ENCODE measurements at places on chromosomes 1 and 21. TPM values are rescaled to one million over a fixed set of nuclear protein-coding genes. Genes with fewer than 3 reads are reported as not detected.

DNA sequence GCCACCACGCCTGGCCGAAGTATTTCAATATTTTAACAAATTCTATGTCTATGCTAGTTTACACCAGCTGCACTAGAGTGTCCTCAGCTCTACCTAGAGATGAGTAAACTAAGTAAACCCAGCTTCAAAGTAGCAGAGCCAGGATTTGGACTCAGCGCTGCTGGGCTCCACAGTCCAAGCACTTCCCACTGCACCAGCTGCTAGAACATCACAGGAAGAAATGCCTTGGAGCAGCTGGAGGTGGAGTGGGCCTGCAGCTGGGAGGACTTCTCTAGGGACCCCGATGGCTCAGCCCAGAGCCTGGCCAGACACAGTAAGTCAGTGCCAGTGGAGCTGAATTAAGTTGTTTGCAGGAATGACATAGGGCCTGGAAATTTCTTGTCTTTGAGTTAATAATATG lies 10.2 kb upstream of the SMIM12 start:
- no peak for DNase-seq

DNA sequence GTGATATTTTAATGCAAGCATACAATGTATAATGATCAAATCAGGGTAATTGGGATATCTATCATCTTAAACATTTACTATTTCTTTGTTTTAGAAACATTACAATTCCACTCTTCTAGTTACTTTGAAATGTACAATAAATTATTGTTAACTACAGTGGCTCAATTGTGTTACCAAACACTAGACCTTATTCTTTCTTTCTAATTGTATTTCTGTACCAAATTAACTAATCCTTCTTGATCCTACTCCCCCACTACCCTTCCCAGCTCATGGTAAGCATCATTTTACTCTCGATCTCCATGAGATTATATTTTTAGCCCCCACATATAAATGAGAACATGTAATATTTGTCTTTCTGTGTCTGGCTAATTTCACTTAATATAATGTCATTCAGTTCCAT lies 95.0 kb upstream of the MROH9 start:
- no peak for DNase-seq

DNA sequence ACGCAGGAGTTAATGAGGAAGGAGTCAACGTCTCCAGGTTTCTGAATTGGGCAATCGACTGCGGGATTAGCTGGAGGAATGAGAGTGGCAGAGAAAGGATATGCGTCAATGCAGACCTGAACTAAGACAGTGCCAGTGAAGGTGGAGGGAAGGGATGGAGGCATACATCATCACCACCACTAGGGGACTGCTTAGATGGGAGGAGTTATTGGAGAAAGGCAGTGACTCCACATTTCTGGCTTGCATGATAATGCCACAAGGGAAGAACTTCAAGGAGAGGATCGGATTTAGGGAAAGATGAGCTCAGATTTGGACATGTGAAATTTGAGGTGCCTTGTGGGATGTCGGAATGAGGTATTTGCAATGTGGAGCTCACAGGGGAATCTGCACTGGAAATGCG lies 17.5 kb downstream of the VASH2 start:
- DNase-seq: no peak

DNA sequence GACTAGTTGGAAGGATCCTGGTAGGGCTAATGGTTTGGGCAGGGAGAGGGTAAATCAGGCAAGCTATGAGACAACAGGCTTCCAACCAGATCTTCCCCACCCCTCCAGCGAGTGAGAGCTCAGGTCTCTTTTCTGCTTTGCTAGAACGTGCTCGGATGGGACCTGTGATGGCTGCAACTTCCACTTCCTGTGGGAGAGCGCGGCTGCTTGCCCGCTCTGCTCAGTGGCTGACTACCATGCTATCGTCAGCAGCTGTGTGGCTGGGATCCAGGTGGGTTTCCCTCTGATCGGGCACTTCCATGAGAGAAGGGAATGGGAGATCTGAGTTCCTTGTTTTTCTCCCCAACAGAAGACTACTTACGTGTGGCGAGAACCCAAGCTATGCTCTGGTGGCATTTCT lies 14.0 kb upstream of the SARS1 start:
- no peak for DNase-seq

- DNase-seq: no peak
Measured at GRCh38 chr1:167263819-167264464, 43.3 kb downstream of the POU2F1 start.

- no peak for DNase-seq
Measured at GRCh38 chr1:200290010-200290685, 119.7 kb downstream of the ZNF281 start.

- no peak for DNase-seq
Measured at GRCh38 chr1:109484519-109484975, 842 bp downstream of the ATXN7L2 start.

DNA sequence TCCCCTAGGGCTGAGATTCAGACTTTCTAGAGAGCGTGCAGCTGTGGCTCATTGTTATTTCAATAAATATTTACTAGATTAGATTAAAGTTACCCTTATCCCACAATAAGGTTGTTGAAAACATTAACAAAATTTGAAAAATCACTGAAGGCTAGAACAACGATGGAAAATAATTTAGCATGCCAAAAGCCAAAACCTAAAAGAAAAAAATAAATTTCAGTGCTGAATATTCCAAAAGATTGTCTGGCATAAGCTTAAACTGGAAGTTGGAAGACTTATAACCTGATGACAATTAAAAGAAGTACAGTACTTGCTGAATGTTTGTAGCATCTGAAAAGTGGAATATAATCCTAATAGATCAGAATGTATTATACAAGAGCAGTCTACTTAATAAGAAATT lies 221.3 kb downstream of the USH2A start:
- no peak for DNase-seq

GRCh38 chr1:43144237-43144636 lies 27.9 kb downstream of the EBNA1BP2 start:
- no peak for DNase-seq

DNA sequence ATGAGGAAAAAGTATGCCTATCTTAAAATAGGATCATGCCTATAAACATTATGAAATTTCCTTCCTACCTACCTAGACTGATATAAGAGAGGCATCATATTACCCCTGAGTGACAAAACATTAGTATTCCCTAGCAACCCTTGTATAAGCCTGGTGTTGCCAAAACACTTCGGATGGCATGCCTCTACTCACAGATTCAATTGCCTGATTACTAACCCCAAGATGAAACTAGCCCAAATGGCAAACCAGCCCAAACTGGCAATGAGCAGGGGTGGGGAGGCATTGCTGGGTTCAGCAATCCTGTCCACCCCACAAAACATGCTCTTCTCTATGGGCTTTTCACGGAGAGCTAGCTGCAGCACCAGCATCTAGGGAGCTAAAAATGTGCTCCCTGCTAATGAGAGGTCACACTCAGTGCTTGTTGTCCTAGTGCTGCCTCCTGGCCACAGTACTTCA lies 13.9 kb downstream of the PALMD start:
- no peak for DNase-seq

DNA sequence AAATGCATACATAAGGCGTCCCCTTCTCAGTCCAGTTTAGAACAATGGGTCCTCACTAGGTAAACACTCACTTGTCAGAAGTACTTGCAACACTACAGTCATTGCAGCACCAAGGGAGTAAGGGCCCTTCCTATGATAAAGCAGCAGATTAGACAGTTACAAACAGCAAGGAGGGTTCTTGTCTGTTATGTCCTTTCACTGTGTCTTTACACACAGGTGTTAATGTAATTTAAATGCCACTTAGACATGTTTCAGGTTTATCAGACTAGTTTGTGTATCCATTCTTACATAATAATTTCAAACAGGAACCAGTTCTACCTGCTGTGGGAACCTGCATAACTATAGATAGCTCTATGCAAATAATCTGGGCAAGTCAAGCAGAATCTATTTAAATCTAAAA lies 105.6 kb upstream of the USH2A start:
- no peak for DNase-seq

GRCh38 chr1:175200678-175201521 lies 8.3 kb upstream of the KIAA0040 start:
- DNase-seq: no peak

DNA sequence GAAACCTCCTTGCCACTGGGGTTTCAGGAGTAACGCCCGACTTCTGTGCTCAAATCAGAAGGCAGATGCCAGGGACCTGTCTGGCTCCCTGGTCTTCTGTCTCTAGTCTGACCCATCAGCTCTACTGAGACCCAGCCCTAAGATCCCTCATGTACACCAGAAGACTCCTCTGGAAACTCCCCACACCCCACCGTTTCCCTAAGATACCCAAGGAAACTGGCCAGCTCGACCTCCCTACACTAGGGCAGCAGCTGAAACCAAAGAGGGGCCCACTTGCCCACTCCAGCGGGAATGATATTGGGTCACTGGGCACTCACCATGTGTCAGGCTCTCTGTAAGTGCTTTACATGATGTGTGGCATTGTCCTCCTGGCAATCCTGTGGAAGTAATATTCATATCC lies 469 bp upstream of the S100A16 start:
- DNase-seq: no peak

- no peak for DNase-seq
Measured at GRCh38 chr1:162710345-162710744, 78.1 kb downstream of the DDR2 start.

DNA sequence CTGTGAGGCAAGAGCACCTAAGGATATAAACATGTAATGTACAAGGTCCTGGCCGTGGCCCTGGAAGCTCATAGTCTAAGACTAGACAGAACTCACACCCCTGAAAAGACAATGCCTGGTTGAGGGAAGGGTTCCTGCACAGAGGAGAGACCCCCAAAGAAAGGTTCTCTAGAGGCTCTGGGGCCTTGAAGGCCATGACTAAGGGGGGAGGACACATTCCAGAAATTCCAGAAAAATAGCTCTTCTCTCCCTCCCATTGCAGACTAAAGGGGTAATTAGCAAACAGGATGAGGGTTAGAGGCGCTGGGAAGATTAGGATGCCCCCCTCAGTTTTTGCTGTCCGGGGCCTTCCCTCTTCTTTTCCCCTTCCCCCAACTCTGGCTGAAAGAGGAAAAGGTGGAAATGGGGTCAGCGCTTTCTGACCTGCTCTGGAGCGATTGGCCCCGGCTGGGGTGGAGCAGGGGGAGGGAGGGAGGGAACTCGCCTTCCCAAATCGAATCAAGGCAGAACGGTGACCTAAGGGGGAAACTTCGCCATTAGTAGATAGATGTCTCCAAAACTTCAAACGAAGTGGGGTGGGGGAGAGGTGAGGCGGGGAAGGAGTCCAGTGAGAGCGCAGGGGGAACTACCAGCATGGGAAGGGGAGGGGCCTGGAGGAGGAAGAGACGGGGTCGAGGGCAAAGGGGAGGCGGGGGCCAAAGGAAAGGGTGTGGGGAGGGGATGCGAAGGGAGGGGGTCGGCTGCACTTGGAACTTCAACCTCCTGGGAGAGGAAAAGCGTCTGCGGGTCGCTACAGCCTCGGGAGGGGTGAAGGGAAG lies 11.8 kb downstream of the PAX7 start:
- DNase-seq: no peak

GRCh38 chr1:93159337-93159736 lies 20.9 kb downstream of the TMED5 start:
- no peak for DNase-seq

DNA sequence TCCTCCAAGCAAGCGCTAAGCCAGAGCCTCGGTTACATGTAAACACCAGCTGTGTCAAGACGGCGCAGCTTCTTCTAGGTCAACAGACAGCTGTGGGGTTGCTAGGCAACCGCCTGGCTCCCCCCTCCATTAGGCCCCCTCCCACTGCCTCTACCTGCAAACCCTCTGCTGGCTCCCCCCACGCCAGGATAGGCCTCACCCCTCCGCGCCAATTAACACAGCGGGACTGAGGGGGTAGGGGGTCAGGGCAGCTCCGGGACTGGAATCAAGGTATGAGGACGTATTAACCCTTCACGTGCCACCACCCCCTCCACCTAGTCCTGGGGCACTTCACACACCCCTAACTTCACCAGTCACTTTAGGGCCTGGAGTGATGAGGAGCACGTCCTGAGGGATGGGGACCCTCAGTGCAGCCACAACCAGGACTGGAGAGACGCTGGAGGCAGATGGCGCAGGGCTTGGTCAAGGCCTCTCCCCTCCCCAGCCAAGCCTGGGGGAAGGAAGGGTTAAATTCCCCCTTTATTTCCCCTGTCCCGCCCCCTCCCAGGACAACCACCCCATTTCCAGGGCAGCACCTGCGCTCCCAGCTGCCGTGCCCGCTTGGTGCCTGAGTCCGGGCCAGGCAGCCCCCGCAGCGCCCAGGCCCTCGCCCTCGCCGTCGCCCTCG lies 37.4 kb upstream of the WASF2 start:
- peak; percentile 78 for DNase-seq

DNA sequence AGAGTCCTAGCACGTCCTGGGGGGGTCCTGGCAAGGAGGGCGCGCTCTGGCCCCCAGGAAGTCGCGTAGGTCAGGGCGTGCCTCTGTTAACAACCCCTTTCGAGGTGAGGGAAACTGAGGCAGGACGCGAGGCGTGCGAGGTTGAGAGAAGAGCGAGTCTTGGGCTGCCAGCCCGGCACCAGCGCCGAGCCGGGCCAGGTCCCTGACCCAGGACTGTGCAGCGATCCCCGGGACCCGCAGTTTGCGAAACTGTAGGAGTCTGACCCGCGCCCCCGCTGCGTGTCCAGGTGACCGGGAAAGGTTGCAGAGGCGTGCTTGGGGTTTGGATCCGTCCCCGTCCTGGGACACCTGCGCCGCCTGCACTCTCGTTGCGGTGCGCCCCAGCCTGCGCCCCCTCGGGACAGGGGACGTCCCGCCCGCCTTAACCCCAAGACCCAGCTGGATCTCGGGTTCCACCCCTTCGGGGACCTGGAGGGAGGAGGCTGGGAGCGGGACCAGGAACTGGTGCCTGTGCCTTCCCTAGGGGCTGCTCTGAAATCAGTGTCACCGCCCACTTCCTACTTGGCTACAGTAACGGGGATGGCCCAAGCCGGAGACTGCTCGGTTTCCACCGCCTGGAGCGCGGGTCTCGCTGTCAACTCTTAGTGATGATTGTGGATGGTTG lies 493 bp downstream of the DISC1 start:
- DNase-seq: peak; percentile 86

GRCh38 chr1:176577646-176578197 lies 114.7 kb downstream of the PAPPA2 start:
- DNase-seq: no peak

The NGF gene
- total RNA-seq: 4.9 TPM

The PIGR gene
- not detected for total RNA-seq

The RIPPLY3 gene
- not detected for total RNA-seq

The PERM1 gene
- 174 TPM for total RNA-seq

The SMCP gene
- not detected for total RNA-seq

The PAPPA2 gene
- 0.35 TPM for total RNA-seq

The CALML6 gene
- not detected for total RNA-seq

The CHIA gene
- not detected for total RNA-seq

The ADAMTS4 gene
- 13.0 TPM for total RNA-seq

The PGLYRP3 gene
- total RNA-seq: not detected

The S100A8 gene
- total RNA-seq: 79.9 TPM

The FNBP1L gene
- 24.8 TPM for total RNA-seq

The RTCA gene
- 46.2 TPM for total RNA-seq

Data from Right ventricle myocardium inferior (tissue), 1 donor.